M059J (cell line): ENCODE measurements at places on chromosomes 4 and X.

GRCh38 chrX:57227691-57228090, 58.8 kb upstream of the FAAH2 start:
- peak; percentile 67 for DNase-seq

- no peak for DNase-seq
Measured at GRCh38 chr4:3267576-3268394, 18.8 kb downstream of the MSANTD1 start.

DNA sequence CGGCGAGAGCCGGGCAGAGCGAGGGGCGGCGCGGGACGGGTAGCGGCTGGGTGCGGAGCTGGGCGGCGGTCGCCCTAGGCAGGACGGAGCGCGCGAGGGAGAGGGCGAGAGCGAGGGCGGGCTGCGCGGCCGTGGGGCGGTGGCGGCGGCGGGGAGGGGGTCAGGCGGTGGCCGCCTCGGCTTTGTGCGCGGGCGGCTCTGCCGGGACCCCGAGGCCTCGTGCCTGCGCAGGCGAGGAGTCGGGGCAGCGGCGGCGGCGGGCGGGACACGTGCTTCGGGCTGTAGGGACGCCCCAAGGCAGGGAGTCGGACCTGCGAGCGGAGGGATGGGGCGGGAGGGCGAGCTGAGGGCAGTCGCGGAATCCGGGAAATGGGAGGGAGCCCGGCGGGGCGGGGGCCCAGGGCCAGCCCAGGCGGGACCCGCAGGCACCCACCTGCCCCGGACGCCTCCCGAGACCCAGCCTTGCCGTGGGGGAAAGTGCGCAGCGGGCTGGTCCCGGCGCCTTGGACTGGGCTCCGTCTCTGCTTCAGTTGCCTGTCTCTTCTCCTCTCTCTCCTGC, 465 bp downstream of the BMPR1B start:
- DNase-seq: peak; percentile 4

- no peak for DNase-seq
Measured at GRCh38 chrX:23729214-23729613, 13.9 kb downstream of the ACOT9 start.

- no peak for DNase-seq
Measured at GRCh38 chrX:79623098-79623762, 256.1 kb upstream of the ITM2A start.

DNA sequence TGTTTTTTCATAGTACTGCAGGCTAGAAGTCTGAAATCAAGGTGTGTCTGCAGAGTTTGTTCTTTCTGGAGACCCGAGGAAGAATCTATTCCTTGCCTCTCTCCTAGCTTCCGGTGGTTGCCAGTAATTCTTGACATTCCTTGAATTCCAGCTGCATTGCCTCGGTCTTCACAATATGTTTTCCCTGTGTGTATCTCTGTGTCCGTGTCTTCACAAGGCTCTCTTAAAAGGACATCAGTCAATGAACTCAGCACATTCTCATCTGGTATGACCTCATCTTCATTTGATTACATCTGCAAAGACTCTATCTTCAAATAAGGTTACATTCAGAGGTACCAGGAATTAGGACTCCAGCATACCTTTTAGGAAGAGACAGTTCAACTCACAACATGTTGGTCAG, 163.4 kb downstream of the BANK1 start:
- peak; percentile 79 for DNase-seq

GRCh38 chrX:9785254-9785943, 830 bp upstream of the SHROOM2 start:
- DNase-seq: no peak
